ENCODE measurements at places on chromosomes 4 and X.

GRCh38 chrX:110359273-110359672 lies 625 bp downstream of the RTL9 start:
- peak; percentile 4 for DNase-seq

DNA sequence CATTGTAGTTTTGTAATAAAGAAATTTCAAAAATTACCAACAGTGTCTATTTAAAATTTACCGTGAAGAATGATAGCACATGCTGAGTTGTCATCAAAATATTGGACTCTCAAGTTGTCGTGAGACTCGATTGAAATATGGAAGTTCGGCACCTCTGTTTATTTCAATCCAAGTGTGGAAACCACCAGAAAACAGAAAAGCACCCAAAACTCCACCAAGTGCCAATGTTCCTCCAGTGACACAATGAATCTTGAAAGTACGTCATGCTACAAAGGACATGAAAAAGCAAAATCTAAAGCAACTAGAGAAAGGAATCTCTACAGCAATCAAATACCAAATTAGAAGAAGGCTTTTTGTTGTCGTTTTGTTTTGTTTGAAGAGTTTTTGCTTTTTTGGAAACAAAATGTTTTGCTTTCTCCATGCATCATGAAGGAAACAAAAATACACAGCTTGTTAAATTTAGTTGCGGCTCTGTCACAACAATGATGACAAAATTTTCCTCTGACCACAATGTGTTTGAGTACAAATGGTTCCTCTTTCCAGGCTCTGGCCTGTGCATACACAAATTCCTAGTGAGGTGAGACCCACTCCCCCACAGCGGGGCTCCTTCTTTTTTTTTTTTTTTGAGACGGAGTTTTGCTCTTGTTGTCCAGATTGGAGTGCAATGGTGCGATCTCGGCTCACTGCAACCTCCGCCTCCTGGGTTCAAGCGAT lies 9.6 kb upstream of the IL13RA1 start:
- no peak for DNase-seq

DNA sequence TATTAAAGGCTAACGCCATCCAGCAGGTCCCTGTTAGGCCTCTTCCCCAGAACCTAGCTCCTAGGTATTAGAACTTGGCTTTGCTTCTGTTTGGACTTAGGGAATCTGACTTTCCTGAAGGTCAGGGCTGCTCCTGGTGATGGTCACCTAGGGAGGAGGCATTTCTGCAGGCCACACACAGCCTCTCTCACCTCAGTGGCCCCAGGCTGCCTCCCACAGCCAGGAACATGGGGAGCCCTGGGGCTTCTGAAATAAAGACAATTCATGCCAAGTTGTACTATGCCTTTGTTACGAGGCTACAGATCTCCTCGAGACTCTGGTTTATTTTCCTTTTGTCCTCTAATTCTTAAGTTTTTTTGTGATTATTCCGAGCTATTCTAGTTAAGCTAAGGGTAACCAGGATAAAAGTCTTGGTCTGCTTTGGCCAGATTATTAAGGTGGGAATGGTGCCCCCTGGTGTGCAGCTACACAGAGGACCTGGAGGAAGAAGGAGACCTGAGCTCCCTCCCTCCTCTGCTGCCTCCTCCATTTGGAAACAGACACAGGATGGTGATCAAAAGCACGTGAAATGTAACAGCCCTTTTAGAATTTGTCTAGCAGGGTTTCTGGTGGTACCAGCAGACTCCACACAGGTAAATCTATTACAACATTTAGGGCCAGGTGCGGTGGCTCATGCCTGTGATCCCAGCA lies 131.0 kb downstream of the DCLK2 start:
- peak; percentile 71 for DNase-seq

DNA sequence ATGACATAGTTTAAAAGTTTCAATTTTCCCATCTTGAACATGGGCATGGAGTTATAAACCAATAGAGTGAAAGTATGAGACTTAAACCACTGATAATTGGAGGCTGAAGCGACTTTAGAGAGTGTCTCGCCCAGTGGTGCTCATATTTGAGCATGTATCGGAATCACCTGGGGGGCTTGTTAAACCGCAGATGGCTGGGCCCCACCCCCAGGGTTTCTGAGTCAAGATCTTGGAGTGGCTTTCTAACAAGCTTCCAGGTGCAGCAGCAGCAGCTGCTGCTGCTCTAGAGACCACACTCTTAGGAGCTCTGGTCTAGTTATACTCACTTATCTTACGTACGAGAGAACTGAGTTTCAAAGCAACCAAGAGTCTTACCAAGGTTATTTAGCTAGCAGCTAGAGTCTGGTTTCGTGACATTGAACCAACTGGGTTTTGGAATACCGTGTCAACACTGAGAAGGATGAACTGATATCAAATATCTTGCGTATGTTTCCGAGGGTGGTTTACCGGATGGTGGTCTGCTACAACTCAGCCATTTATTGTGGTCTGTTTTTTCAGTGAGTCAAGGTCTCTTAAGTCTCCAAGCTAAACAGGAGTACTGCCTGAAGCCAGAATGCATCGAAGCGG lies 5.9 kb downstream of the PHEX start:
- DNase-seq: no peak

DNA sequence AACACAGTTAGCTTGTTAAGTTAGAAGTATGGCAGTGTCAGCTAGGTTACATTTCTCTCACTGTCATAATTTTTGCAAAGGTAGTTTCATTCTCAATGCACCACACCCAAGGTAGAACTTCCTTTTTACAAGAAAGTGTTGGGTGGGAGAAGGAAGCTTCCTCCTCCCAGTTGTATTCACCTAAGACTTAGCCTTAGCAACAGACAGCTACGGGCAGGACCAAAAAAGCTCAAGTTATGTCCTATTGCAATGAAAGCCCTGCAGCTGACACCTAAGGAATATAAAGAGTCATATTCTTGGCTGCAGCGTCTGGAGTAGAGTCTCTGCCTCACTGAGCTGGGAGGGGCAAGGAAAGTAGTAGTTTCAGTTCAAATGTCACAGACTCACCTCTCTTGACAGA lies 25.1 kb upstream of the PRDM8 start:
- peak; percentile 42 for DNase-seq

GRCh38 chrX:100931218-100931924 lies 2.7 kb upstream of the XKRX start:
- DNase-seq: no peak

- no peak for DNase-seq
These were observed 204.3 kb downstream of the SHROOM3 start for GRCh38 chr4:76639288-76639687.

- no peak for DNase-seq
These were observed 10.1 kb upstream of the RNF4 start for GRCh38 chr4:2458546-2459491.

DNA sequence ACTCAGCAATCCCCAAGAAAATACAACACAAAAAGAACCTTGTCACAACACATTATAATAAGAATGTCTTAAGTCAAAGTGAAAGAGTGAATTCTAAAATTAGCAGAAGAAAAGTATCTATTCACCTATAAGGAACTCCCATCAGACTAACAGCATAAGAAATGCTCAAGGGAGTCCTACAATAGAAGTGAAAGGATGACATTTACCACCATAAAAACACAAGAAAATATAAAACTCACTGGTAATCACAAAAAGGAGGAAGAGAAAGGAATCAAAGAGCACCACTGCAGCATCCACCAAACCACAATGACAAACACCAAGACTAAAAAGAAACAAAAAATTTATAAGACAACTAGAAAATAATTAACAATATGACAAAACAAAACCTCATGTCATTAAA lies 257.0 kb upstream of the AGTR2 start:
- DNase-seq: no peak

GRCh38 chr4:924107-925096 lies 7.7 kb downstream of the GAK start:
- DNase-seq: no peak

GRCh38 chr4:135434936-135435335 lies 1233.3 kb upstream of the PABPC4L start:
- no peak for DNase-seq

GRCh38 chr4:99894998-99895397 lies 771 bp upstream of the LAMTOR3 start:
- no peak for DNase-seq

GRCh38 chr4:88971536-88971935 lies 85.4 kb downstream of the FAM13A start:
- no peak for DNase-seq

All from HT-29 (cell line).